Peyer's patch (tissue), 4 donors: ENCODE measurements at places on chromosomes 13 and 19.

DNA sequence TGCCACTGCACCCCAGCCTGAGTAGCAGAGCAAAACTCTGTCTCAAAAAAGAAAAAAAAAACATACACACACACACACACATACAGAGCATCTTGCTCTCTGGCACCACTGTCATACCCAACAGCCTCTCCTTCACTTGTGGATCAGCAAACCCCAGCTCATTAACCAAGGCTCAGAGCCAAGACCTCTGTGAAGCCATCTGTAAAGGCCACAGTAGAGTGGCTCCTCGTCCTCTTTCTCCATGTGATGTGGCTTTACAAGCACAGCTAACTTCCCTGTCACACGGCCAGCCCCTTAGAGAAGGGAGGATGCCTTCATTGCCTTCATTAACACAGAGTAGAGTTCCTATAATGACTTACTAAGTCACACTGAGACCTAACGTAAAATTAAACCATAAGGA, 62.7 kb upstream of the LSM14A start:
- no peak for DNase-seq

GRCh38 chr13:114049026-114049425, 75.2 kb upstream of the C13orf46 start:
- DNase-seq, result no peak

- DNase-seq, result no peak
Measured at GRCh38 chr19:45418802-45419201, 4.9 kb downstream of the ERCC1 start.

GRCh38 chr19:1104311-1105007, 665 bp downstream of the GPX4 start:
- peak; percentile 73 for DNase-seq

DNA sequence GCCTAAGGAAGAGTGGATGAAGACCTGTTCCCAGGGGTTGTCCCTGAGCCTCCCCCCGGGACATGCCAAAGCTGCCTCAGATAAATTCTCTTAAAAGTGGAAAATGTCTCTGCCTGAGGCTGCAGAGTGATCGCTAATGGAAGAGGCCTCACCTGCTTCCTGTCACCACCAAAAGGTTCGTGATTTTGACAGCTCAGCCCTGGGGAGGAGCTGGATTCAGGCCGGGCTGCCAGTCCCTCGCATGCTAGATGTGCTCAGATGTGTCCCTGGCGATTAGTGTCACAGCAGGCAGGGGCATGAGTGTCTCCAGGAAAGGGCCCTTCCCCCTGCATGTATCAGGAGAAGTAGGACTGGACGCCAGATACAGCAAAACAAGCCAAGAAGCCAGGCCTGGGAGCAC, 626.5 kb downstream of the UQCRFS1 start:
- DNase-seq, result no peak

GRCh38 chr19:38736036-38736412, 8.2 kb downstream of the CAPN12 start:
- DNase-seq, result peak; percentile 63

DNA sequence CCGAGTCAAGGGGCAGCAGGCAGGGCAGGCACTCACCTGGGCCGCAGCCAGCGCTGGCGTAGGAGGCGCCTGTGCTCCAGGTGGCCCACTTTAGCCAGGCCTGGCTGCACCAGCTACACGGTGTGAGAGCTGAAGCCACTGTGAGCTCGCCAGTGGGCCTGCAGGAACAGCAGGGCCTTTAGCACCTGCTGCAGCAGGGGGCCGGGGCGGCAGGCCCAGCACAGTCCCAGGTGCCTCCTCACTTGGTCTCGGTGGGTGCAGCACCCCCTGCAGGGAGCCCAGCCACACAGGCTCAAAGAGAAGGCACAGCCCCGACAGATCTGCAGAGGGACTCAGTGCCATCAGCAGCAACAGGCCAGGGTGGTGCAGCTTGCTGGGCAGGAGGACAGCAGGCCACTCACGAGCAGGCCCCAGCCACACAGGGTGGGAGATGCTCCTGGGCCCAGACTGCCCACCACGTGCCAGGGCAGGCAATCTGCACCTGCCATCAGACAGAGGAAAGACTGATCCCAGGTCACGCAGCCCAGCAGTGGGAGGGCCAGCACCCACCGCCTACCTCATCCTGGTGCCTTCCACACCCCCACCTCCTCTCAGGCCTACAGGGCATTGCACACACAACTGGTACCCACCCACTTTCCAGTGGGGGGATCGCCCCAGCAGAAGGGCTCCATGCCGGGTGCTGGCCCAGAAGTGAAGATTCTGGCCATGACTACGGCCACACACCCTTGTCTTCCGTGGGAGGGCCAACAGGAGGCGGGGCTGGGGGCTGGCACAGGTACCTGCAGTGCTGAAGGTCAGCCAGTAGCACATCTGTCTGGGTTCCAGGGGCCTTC, 15.8 kb downstream of the ARHGAP33 start:
- no peak for DNase-seq
